ENCODE measurements at places on chromosomes 12 and 14. TPM values are rescaled to one million over a fixed set of nuclear protein-coding genes. Genes with fewer than 3 reads are reported as not detected.

GRCh38 chr12:31710021-31710818, 18.6 kb downstream of the AMN1 start:
- no peak for DNase-seq

SLC5A8 gene
- total RNA-seq: 0.11 TPM

TMEM30B gene
- total RNA-seq: 11.0 TPM

GRCh38 chr14:29548948-29549370, 378.7 kb downstream of the PRKD1 start:
- no peak for DNase-seq

- DNase-seq: no peak
These were observed 211.3 kb downstream of the AACS start for GRCh38 chr12:125276567-125276966.
